ENCODE measurements at places on chromosomes 5 and 9. TPM values are rescaled to one million over a fixed set of nuclear protein-coding genes. Genes with fewer than 3 reads are reported as not detected.

DNA sequence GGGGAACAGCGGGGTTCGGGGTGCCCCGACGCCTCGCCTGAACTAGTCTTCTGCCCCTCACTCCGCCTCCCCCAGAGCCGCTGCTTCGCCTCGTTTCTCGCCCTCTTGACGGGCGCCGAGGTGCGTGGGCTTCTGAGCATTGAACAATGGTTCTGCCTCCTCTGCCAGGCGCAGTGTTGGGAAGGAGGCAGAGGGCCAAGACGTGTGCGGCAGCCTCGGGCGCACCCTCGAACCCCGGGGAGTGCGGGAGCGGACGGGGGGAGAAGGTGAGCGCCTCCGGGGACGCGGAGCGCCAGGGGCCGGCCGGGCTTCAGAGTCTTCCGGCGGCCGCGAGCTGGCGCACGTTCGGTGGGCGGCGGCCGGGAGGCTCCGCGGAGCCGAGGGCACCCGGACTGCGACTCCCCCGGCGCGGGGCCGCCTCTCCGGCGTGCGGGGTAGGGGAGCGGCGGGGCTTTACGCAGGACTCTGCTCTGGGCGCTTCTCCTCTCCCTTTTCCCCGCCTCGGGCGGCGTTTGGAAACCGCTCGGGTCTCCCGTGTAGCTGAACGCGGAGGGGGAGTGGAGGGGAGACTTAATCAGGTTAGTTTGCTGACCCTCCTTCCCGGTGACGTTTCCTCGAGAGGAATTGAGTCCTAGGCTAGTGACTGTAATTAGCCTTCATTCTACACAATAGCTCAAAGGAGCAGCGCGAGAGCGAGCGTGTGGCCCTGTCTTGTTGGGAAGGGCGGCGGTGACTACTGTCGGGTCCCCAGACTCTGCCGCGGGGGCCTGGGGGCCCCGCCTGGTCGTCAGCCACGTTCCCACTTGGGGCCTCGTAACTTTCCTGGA is 1.1 kb downstream of the VLDLR start:
- peak; percentile 77 for DNase-seq

DNA sequence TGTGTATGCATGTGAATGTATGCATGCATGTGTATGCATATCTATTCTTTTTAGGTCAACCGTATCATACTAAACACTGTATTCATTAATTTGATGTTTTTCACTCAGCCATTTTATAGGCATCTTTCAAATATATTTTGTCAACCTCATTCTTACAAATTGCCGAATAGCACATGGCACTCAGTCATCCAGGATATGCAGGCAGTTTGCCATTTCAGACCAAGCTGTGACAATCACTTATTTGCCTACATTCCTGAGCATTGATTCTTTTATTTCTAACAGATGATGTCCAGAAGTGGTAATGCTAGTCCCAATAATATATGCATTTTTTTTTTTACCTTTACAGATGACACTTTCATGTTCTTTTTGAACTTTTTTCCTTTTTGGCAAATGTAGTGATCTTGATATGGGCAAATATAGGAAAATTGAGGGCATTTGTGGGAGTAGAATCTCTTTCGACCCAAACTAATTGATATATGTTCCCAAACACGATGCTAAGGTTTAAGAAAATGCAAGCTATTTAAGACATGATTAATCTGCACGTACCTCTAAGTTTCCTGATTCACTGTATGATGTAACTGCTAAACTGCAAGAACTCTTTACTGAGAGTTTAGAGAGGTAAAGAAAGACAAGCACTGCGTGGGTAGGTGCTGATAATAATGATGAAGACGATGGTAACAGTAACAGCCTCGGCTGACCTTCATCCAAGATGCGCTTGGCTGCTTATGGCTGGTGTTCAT is 153.9 kb upstream of the DAP start:
- no peak for DNase-seq

DNA sequence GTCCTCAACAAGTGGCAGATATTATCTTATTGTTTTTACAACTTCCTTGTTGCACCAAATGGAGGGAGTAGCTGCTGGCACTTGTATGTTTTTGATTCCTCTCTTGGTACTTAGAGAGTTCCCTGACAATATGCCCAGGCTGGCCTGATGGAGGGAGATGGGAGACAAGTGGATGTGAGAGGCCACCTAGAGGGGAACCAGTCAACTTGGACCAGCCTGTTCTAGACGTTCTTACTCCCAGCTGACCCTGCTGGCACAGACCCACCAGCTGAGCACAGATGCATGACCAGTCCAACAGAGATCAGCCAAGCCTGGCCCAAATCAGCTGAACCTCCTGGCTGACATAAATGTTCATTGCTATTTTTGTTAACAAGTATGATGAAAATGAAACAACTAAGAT is 60.9 kb upstream of the GDNF start:
- DNase-seq: peak; percentile 94

DNA sequence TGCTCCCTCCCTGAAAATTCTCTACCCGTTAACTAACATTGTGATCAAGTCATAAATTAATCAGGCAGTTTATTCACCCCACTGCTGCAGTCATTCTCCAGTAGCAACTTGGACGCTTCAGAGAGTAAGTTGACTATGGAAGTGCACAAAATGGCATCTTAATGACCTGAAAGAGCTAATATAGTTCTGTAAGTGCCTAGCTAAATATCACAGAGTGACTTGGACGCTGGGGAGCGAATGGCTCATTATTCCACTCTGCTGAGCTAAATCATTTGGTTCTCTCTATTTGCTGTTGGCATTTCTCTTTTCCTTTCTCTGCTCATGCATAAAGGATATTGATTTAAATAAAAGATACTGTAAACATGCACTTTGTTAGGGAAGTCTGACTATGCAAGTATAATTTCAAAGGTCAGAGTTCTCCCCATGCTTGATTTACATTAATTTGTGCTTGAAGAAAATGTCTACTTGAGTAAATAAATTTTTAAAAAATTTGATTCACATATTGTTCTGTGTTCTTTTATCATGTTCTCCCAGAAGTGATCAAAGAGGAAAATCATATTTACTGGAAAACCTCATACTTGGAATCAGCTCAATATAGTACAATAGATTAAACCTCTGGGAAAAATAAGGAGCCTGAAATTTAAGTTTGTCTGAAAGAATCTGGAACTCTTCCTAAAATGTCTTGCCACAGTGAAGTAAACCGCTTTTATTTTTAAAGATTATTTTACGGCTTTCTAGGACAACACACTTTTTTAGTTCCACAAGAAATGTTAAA is 169.5 kb upstream of the HAPLN1 start:
- DNase-seq: no peak

DNA sequence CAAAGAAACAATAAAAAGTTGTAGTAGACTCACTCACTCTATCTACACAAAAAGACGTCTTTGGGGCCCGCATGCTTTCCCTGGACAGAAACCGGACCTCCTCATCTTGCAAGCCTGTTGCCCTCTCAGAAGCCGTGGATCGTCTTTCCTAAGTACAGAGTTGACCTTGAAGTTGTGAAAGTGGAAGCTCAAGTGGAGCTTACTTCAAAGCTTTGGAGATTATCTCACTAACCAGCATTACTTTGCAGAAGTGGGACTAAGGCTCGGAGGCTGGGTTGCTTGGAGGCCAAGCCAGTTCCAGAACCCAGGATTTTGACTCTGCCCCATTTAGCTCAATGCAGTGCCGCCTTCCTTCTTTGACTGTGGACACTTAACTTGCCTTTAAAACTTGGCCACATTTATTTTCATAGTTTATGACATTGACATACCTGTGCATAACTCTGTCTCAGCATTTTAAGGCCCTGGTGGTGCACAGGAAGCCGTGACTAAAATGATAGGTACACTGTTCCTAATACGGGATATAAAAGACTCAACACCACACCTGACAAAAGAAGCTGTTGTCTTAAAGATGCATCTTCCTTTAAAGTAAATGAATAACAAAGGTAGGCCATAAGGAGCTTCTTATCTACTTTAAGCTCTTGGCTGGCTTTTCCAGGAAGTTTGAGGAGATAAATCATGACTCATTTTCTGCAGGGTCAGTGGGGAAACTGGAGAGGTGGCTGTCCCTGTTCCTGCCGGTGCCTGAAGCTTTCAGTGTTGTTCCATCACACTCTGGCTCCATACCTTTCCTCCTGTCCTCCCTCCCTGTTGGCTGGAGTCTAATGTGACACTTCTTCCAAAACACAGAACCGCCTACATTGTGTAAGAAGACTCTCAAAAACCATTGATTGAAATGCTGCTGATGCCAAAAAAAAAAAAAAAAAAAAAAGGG is 10.7 kb downstream of the SLC25A25 start:
- DNase-seq: no peak

The MYMK gene
- total RNA-seq: not detected

DNA sequence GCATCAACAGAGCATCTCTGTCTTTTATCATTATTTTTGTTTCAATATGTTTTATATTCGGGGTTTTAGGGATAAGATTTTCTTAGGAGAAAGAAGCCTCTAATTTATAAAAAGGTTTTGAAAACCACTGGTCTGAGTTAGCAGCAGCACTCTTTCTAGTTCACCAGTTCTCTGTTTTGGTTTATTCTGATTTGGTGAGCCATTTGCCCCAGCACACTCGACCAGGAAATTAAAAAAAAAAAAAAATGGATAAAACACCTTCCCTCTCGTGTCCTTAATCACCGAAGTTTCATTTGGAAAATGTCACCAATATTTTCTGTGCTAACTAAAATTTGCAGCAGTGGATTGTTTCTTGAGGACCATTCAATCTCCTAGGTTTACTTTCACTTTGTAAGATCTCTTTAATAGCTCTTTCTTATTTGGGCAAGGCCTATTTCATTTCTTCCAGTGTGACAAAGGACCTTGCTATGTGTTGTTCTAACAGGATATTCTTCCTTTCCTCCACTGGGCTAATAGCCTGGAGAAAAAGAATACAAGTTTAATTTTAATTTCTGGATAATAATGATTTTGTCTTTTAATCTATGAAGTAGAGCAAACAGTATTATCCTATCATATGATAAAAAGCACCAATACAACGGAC is 57.8 kb upstream of the ANXA1 start:
- no peak for DNase-seq

DNA sequence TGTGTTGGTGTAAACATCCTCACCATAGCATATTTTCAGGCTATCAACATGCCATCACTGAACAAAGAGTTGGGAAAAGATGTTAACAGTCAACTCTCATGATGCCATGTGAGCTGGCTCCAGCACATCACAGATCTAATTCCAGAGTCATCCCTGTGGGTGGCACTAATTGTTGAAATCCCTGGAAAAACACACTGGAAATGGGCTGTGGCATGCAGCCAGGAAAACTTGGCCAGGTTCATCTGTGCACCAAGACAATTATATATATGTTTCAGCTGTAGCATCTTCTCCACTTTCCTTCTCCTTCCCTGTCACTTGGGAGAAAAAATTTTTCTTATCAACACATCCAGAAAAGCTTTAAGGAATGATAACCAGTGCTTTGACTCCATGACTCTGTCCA is 313.7 kb downstream of the TRIM32 start:
- DNase-seq: no peak
